ENCODE measurements at places on chromosomes 1 and 21.
A peak's percentile ranks its signal among the peaks of the same experiment; 100 is the strongest.

DNA sequence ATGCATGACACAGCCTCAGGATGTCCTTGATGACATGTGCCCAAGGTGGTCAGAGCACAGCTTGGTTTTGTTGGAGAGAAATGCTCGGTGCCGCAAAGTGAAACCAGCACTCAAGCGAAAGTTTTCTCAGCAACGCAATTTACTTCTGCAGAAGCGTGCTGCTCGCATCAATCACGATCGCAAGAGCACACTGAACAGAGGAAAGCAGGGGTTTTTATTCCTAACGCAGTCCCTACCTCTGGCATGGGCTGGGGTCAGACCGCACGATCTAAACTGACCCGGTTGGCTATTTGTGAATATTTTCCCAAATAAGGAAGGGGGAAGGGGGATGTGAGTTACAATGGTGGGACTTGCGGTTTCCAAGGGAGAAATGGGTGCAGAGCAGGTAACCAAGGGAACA is 809 bp upstream of the ZNF669 start:
- DNase-seq: no peak

DNA sequence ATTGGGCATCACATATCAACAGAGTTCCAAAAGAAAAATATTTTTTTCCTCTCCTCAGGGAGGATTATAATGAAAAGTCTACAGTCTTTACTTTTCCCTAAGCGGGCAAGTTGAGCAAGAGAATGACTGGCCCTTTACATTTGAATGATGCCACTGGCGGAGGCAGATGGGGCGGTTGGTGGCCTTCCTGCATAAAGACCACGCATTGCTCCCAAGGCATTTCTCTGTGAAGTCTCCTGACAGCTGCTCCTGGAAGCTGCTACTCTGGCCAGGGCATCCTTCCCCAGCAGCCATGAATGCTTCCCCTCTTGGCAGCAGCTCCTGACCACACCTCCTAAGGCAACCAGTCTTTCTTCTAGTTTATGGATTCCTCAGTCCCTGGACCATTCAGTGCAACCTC is 161.1 kb upstream of the RRP15 start:
- no peak for DNase-seq

- DNase-seq: no peak
Measured at GRCh38 chr1:156794506-156795373, 21.9 kb downstream of the SH2D2A start.

- DNase-seq: no peak
Measured at GRCh38 chr1:15951341-15952153, 24.4 kb downstream of the ZBTB17 start.

GRCh38 chr1:29998686-29999085 is 724.7 kb downstream of the MATN1 start:
- no peak for DNase-seq

DNA sequence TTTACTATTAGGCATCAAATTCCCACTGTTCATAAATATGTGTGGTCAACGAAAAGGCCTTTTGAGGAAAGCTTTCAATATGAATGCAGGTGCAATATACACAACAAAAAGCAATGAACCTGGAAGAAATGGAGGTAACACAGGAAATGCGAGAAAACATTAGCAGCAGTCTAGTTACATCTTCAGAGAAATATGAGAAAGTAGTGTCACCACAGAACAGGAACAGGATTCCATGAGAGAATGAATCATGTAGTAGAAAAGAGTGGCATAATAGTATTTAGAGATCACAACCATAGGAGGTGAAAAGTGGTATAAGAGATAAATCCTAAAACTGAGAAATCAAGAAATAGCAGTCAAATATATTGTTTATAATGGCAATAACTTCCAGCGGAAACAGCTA is 103.7 kb downstream of the AK5 start:
- DNase-seq: no peak

DNA sequence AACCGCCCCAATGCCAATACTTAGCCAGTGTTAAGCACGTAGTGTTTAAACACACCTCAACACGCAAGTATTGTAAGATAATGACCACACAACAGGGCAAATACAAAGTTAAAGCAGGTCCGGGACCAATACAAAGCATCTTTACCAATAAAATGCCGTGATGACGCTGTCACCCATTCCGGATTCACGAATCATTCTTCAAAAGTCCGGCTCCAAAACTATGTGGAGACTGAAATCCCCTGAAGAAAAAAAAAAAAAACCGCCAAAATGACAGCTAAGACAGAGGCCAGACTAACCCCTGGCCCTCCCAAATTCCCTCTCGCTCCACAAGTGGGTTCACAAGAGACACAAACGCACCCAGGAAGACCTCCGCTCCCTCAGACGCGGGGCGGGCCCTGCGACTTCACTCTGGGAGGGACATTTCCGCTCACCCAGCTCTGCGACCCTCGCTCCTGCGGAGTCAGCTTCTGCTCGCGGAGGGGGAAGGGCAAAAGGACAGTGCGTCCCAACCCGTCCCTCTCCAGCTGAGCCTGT is 625 bp upstream of the DARS2 start:
- DNase-seq: no peak

GRCh38 chr21:45540601-45540970 is 1.7 kb downstream of the SLC19A1 start:
- DNase-seq: no peak

- DNase-seq: peak; percentile 86
Measured at GRCh38 chr1:148388260-148389026, 94.7 kb downstream of the PPIAL4G start.

DNA sequence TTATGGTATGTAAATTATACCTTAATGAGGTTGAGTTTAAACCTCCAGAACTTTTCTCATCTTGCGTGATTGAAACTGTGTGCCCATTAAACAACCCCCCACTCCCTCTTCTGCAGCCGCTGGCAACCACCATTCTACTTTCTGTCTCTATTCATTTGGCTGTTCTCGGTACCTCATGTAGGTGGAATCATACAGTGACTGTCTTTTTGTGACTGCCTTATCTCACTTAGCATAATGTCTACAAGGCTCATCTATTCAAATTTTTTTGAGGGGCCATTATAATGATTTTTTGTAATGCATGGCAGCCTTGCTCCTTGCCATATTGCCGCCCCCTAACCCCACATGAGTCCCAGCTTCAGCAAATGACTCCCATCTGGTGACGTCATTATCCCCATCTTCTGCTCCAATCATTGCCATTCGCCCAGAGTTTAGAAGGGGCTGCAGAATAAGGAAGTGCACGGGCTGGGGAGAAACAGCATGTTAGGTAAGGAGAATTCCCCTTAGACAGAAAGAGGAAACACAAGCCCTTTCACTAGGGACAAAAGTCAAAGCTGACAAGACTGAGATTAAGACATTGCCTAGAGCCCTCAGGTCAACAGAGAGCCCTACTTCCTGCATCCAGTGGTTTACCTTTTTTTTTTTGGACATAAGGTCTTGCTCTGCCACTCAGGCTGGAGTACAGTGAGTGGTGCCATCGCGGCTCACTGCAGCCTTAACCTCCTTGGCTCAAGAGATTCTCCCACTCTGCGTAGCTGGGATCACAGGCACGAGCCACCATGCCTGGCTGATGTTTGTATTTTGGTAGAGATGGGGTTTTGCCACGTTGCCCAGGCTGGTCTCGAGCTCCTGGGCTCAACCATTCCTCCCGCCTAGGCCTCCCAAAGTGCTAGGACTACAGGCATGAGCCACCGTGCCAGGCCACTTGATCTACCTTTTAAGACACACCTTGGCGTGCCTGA is 78.4 kb upstream of the ERRFI1 start:
- DNase-seq: no peak

- no peak for DNase-seq
Measured at GRCh38 chr1:23200883-23201282, 16.4 kb downstream of the HTR1D start.

GRCh38 chr1:240946926-240947325 is 335.0 kb upstream of the GREM2 start:
- DNase-seq: peak; percentile 50

- no peak for DNase-seq
Measured at GRCh38 chr1:243575070-243575469, 275.0 kb downstream of the AKT3 start.

GRCh38 chr1:966135-966703 is at the start of gene PLEKHN1:
Gene PLEKHN1 (plus strand): TSS chr1:966482. CDS start chr1:966532, 50 bp downstream.
- DNase-seq: peak; percentile 65

- no peak for DNase-seq
Measured at GRCh38 chr1:212700892-212701819, 1.5 kb upstream of the BATF3 start.

DNA sequence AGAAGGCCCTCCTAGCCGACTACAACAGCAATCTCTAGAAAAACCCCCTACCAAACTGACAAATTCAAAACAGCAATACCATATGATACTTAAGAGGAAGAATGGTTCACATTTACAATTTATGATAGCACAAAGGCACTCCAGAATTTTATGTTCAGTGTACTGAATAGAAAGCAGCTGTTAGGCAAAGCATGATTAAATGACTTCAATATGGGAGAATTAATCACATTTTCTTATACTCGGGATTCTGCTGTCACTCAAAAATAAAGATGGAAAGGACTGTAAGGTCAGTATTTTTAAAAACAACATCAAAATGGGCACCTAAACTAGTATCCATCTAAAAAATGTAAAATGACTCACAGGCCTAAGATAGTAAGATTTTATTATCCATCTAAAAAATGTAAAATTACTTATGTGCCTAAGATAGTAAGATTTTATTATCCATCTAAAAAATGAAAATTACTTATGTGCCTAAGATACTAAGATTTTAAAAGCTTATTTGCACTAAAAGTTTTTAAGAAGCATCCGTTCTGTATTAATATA is 198.5 kb downstream of the SMYD3 start:
- DNase-seq: no peak

- no peak for DNase-seq
Measured at GRCh38 chr1:228961511-228961910, 226.2 kb downstream of the RHOU start.

GRCh38 chr1:150302338-150302737 is 8.7 kb downstream of the MRPS21 start:
- no peak for DNase-seq

- DNase-seq: no peak
Measured at GRCh38 chr1:153291514-153291913, 21.2 kb downstream of the PGLYRP3 start.

- DNase-seq: no peak
Measured at GRCh38 chr1:65698590-65698989, 94.1 kb upstream of the PDE4B start.

DNA sequence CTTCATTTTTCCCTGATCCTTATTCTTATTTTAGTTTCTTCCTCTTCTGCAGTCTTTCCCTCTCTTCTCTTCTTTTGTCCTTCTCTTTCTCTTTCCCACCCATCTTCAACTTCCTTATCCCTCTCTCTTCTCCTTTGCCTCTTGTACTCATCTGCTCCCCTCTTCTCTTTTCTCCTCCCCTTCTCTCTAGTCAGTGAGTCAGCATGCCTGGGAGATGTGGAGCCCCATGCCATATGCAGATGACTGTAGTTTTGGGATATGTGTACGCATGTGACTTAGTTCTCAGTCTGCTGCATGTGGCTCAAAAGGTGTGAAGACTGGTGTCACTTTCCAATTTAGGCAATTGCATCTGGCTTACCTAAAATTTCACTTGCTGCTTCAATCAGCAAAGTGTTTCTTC is 10.4 kb downstream of the DNAJC6 start:
- no peak for DNase-seq

DNA sequence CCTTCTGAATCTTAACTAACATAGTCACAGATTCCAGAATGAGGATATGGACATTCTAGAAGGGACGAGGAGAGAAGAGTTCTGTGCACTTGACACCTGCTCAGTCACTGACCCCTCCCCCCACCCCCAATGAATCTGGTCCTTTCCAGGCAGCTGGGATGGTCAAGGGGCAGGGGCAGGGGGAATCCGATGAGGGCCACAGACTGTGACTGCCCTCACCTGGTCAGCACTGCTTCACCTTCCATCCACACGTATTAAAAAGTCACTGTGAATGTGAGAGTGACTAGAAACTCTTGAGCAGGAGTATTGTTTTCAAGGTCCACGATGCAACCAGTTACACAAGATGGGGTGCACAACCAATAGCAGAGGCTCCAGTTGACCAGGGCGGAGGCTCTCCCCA is 9.5 kb upstream of the PRAMEF12 start:
- DNase-seq: no peak

GRCh38 chr1:164774819-164775654 is 216.1 kb downstream of the PBX1 start:
- no peak for DNase-seq

DNA sequence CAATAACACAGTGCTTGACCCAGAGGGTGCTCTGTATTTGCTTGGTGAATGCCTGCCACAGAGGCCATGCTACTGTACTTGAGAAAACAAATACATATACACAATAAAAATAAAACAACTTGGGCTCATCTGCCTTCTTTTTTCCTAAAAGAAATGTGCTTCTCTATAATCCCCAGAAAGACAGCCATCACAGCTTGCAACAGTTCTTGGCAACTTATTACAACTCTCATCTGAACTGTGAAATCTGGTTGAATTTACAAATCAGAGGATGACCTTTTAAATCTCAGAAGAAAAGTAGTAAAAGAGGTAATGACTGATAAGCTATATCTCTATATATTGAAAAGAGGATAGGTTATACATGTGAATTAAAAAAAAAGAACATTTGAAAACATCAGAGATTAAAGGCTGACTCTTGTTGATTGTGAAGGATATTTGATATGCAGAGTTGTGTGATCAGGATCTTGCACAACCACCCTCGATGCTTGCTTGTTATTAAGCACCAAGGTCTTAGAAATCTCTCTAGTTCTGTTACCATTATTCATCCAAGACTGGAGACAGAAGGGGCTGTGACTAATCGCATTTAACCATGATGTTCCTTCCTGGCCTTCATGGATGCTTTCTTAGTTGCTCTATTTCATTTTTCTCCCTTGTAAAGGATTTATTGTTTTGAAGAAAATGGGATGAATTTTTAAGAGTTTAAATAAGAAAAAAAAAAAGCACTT is 213.4 kb downstream of the APP start:
- DNase-seq: no peak

GRCh38 chr1:28031173-28031572 is 57.2 kb downstream of the EYA3 start:
- no peak for DNase-seq

All from LoVo (cell line).